ENCODE measurements at places on chromosomes 16 and 17.

- DNase-seq: peak; percentile 31
Observed at GRCh38 chr16:720447-720989, 428 bp upstream of the ANTKMT start.

GRCh38 chr17:46874906-46875305 lies 23.5 kb downstream of the WNT9B start:
- no peak for DNase-seq

- no peak for DNase-seq
Observed at GRCh38 chr16:89051521-89052166, 42.0 kb upstream of the ACSF3 start.

DNA sequence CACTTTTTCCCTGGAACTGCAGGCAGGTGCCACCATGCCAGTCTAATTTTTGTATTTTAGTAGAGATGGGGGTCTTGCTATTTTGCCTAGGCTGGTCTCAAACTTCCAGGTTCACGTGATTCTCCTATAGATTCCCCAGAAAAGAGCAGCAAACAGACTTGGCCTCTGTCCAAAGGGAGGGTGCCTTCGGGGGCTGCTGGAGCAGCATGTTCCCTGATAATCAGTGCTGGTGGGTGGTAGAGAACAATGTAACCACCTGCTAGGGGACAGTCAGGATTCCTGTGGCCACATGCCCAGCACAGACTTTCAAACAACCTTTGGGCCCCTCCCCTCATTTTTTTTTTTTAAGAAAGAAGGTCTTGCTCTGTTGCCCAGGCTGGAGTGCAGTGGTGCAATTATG lies 14.2 kb upstream of the CCNF start:
- no peak for DNase-seq

DNA sequence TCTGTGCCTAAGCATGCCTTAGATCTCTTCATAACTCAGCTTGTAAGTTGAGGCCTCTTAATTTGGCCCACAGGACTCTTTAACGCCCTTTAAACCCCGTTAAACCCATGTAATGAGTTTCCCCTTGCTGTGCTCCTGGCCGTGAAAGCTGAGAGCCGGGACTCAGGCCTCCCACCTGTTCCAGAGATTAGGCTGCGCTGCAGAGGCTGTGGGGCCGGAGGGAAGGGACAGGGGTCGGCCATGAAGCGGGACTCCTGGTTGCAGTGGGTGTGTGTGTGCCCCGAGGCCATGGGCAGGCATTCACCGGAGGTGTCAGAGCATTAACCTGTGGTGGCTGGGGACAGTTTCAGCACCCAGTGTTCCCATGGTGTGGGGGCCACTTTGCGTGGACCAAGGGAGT lies 150.8 kb upstream of the IRX3 start:
- no peak for DNase-seq

- no peak for DNase-seq
Observed at GRCh38 chr16:72588551-72588950, 416.6 kb upstream of the PMFBP1 start.

GRCh38 chr16:8714174-8714573 lies 39.8 kb downstream of the ABAT start:
- DNase-seq: no peak

GRCh38 chr17:40560592-40561293 lies 4.5 kb downstream of the CCR7 start:
- DNase-seq: peak; percentile 39

DNA sequence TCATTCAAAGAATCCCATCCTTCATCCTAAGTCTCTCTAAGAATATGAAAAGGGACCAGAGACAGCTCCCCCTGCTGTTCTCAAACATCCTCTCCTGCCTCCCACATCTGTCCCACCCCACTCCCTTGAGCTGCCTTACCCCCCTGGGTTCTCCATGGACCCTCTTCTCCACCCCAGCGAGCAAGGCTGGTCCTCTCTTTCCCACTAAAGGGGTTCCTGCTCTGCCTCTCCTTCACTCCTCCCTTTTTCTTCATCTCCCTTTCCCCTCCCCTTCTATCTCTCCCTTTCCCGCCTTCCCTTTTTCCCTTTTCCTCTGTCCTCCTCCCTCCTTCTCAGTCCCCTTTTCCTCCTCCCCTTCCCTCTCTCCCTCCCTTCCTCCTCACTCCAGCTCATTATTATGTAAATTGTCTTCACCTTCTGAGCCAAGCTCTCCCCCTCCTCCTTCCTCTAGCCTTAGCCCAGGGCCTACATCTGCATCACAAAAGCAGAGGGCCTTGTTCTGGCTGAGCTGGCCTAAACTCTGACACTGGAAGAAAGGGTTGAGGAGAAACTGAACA lies 90.0 kb downstream of the GNAO1 start:
- DNase-seq: no peak

DNA sequence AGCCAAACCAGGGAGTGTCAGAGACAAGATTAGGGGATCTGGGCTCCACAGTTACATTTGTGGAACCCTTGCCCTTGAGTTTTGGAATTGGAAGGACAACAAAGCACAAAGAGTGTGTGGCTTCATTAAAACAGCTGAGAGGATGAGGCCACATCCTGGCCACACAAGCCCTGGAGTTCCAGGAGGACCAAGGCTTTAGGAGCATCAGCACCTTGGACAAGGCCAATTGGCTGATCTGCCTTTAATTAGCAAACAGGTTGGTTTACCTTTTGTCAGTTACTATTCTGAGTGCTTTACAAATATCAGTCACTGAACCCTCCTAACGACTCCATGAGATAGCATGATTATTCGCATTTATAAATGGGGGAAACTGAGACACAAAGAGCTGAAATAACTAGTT lies 54.7 kb downstream of the SLC6A2 start:
- no peak for DNase-seq

DNA sequence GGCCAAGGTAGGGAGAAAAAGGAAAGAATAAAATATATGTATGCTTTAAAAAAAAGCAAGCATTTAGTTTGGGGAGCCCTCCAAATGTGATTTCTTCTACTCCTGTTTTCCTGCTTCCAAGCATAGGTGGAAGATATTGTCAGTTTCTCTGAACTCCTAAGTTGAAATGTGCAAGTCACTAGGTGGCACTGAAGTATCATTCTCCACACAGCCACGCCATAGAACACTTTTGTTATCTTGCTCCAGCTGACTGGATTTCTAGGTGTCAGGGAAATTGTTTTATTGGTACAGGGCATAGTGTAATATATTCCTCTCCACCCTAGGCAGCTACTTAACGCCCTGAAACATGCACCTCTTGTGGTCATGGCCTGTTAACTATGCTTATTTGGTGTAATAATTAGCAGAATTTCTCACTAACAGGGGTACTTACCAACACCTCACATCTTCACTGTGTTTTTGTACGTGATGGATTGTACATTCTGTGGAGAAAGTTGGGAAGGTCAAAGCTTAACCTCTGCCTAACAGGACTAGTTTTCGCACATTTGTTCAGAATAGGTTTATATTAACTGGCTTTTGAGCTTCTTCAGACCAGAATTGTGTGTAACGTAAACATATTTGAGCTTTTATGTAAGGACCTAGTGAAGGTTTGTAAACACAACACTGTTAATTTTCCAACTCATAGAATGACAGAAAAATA lies 69.3 kb downstream of the FTO start:
- DNase-seq: no peak

DNA sequence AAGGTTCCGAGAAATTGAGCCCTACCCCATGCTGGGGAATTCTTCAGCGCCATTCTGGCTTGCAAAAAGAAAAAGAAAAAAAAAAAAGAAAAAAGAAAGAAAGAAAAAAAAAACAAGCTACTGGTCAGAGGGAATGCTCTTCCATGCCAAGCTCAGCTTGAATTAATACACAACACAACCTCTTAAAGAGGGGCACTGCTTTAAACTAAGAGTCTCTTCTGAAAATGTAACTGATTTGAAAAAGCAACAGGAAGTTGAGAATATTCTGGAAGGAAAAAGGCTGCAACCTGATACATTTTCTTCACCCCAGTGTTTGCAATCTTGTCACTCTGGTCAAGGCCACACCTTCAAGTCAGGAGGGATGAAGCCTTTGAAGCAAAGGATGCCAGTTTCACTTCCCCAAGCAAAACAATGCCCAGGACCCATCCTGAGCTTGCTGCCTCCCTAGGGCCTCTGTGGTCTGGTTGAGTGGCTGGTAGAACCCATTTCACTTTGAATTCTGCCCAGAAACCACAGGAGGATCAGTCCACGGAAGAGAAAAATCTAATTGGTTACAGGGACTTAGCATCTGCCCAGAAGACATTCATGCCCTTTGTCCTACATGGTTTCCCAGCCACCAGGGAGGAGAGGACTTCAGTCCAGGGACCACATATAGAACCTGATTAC lies 389.7 kb downstream of the SOX9 start:
- no peak for DNase-seq

DNA sequence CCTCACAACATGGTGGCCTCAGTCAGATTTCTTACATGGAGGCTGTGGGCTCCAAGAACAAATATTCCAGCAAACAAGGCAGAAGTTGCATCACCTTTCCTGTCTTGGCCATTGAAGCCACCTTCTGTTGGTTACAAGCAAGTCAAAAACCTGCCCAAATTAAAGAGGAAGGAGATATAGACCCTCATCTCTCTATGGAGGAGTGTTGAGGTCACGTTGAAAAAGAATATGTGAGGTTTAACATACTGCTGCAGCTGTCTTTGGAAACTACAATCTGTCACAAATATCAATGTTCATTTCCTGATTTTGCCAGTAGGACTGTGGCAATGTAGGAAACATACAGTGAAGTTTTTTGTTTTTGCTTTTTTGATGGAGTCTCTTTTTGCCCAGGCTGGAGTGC lies 211.4 kb downstream of the COPRS start:
- no peak for DNase-seq

DNA sequence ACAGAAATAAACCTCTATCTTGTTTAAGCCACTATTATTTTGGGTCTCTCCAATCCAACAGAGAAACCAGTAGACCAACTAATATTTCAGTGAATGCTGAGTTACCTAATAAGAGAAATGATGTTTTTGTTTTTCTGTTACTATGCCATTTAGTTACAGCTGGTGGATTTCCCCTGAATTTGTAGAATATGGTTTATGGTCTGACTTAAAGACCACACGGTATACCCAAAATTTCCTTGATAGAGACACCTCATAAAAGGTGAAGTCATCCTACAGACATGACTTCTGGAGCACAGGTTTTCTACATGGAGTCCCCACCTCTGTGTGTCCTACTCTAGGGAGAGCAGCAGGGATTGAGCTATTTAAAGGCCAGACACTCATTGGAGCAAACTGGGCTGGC lies 13.3 kb downstream of the PIK3R5 start:
- no peak for DNase-seq

DNA sequence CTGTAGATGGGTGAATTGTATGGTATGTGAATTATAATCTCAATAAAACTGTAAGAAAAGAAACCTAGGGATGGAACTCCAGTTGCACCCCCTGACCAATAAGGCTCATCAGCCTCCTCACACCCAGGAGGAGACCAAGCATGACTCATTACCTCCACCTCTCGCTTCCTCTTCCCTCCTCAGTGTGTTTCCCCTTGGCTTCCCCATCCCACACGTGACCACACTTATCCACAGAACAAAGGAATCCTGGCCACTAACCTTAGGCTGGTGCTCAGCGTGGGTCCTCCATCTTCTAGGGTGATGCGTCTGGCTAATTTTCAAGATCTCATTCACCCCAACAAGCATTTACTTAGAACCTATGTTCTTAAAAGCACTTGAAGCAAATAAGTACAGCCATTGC lies 36.2 kb upstream of the MAP3K14 start:
- no peak for DNase-seq

DNA sequence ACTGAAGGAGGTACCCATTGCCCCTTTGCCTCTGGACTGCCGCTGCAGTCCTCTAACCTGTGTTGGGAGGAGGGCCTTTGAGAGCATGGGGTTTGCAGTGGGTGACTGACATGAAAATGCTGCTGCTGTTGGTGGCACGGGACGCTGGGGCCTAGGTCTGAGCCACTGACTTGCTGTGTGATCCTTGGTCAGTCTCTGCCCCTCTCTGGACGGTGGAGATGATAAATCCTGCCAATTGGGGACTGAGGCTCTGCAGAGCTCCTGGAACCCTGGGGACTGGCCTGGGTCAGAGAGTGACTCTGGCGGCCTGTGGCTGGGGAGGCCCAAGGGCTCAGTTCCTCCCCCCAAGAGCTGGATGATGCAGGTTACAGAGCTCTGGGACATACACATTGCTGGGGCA lies 6.1 kb upstream of the PYDC1 start:
- no peak for DNase-seq

DNA sequence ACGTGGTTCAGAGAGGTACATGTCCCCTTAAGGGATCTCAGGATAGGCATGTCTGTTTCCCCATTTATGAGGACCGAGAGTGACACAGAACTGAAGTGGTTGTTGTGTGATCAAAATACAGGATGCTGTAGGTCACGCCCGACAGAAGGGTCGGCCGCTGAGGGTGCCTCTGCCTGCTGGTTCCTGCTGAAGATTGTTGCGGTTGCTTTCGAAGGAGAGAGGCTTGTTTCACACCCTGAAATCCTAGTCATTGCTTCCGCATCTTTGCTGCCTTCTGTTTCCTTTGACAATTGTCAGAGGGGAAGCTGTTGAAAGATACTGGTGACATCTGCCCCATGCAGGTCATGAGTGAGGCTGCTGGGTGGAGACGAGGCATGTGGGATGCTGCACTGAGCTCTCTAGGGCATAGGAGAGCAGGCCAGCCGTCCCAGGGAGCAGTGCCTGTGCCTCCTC lies 3.8 kb upstream of the NAT9 start:
- DNase-seq: peak; percentile 70

DNA sequence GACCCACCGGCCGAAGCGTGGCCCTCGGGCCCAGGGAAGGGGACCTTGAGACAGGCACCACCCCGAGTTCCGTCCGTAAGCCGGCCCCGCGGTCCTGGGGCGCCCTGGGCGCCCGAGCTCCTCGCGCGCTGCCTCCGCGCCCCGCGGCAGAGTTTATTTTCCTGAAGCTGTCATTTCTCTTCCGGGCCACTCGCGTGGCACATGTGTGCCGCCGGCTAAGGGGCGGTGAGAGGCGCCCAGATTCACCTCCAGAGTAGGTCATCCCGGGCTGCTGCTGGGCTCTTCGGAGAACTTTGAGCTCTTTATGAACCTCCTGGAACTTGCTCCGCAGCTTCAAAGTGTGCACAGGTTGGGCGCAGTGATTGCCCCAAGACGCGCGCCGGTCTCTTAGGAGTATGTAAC lies 489 bp downstream of the ZC3H18 start:
- DNase-seq: peak; percentile 29

- no peak for DNase-seq
Observed at GRCh38 chr17:15406081-15406480, 61.3 kb downstream of the CDRT4 start.

- no peak for DNase-seq
Observed at GRCh38 chr17:49341356-49341755, 20.7 kb downstream of the ZNF652 start.

- no peak for DNase-seq
Observed at GRCh38 chr16:56369202-56369601, 56.1 kb downstream of the AMFR start.

GRCh38 chr17:15267996-15268395 lies 2.9 kb upstream of the PMP22 start:
- DNase-seq: no peak

- no peak for DNase-seq
Observed at GRCh38 chr17:31198026-31198425, 99.0 kb downstream of the OMG start.

- no peak for DNase-seq
Observed at GRCh38 chr16:11203111-11203623, 52.8 kb downstream of the SOCS1 start.
